ENCODE measurements at places on chromosomes 12 and 14.

- no peak for DNase-seq
These were observed 22.0 kb upstream of the MGST1 start for GRCh38 chr12:16325426-16325825.

DNA sequence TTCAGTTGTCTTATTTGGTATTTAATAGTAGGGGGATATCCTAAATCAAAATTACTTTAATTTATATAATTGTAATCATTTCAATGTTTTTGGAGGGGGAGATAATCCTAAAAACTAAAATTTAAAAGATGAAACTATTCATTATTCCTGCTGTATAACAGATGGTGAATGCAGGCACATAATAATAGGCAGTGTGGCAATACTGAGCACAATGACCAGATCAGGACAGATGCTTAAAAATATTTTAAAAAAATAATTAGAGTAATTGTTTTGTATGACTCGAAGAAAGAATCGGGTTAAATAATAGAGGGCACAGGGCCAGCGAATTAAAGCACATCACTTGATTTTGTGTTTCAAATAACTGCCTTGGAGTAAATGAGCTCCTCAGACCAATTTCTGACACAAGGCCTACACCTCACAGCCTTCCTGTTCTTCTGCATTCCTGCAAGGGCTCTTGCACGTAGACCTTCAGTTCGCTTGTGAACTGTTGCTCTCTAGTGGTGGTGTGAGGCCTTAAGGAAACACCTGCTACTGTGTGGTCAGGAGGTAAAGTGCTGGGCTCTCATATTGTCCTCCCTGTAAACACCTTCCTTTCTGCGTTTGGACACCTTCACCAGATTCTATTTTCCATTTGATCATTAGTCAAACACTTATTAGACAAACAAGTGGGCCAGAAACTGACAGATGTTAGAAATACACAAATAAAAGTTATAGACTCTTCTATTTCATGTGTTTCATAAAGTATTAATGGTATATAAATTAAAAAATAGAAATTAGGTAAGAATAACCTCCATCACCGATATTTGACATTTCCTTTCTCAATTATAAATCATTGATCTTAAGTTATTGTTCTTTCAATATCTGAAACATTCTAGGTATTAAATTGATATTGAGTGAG, 29.3 kb upstream of the KLRF1 start:
- peak; percentile 43 for DNase-seq

GRCh38 chr12:62995097-62995496, 60.1 kb upstream of the PPM1H start:
- no peak for DNase-seq

DNA sequence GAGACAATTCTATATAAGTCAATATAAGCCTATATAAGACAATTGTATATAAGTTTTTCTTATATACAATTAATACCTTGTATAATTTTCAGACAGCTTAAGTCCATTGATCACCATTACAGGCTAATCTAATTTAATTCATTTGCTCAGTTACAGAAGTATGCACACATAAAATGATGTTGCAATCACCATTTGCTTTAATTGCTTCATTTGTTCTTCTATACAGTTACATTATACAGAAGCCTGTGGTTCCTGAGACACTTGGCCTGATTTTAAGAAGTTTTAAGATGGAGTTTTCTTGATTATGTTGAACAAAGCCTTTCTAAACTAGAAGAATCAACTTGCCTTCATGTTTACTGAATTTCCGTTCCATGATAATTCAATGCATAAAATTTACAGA, 314.6 kb upstream of the PDE3A start:
- DNase-seq: no peak

- no peak for DNase-seq
These were observed 88.6 kb downstream of the R3HDM2 start for GRCh38 chr12:57342207-57342691.

DNA sequence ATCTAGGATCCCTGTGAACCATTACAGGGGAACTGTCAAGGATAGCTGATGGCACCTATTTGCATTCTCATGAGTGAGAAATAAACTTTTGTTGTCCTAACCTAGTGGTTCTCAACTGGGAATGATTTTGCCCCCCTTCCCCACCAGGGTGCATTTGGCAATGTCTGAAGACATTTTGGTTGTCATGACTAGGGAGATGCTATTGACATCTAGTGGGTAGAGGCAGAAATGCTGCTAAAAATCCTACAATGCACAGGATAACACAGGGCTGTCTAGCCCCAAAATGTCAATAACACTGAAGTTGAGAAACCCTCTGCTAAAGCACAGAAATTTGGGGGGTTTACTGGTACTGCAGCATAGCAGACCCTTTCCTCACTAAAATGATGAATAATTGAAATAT, 140.9 kb upstream of the SRRM4 start:
- no peak for DNase-seq

- DNase-seq: no peak
These were observed 76.5 kb upstream of the CLMN start for GRCh38 chr14:95396221-95396620.

DNA sequence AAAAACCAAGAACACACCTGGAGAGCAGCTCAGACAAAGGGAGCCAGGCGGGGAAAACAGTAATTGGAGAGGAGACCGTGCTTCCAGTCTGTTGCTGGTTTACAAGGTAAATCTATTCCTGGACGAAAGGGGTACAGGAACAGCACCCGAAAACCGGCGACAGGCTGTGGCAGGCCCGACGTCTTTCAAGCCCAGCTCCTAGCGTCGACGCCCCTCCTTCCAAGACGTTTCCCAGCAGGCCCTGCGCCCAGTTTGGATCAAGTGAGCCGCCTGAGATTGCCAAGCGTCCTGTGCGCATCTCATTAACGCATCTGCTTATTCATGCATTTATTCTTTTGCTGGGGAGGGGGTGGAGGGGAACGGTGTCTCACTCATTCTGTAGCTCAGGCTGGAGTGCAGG, 1.4 kb downstream of the C12orf56 start:
- DNase-seq: no peak

DNA sequence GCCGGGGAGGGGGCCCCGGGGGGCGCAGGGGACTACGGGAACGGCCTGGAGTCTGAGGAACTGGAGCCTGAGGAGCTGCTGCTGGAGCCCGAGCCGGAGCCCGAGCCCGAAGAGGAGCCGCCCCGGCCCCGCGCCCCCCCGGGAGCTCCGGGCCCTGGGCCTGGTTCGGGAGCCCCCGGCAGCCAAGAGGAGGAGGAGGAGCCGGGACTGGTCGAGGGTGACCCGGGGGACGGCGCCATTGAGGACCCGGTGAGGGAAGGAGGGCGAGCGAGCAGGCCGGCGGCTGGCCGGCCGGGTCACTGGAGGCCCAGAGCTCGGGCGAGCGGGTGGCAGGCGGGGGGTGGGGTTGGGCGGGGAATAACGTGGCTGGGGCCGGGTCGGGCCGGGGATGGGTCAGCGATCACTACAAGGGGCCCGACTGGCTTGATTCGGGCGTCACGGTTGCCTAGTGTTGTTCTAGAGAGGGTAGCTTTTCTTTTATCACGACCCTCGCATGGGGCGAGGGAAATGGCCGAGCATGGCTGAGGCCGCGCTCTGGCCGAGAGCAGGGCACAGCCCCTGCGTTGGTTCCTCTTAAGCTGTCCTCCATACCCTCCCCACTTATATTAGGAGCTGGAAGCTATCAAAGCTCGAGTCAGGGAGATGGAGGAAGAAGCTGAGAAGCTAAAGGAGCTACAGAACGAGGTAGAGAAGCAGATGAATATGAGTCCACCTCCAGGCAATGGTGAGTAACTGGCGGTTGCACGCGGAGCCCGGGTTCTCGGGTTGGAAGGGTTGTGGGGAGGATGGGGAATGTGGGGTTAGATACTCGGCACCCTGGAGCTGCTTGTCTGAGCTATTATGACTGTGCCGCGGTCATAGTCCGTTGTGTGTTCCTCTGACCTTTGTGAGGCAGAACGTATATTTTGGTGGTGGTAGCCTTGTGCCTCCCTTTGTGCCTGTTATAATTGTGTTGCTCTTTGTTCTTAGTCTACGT, 603 bp downstream of the PABPN1 start:
- peak; percentile 20 for DNase-seq

DNA sequence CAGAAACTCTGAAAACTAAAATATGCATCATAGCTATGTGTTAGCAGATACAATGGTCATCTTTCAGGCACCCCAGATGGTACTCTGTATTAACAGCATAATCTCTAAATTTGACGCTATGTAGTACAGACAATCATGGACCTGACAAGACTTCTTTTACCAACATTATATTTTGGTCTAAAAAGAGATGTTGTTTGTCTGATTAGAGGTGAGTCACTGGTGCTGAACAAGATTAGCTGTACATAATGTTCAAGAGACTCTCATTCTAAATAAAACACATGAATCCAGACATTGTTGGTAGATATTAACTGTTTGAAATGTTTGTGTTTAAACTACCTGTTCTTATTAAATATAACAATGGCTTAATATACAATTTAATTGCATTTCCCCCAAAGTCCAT, 146.4 kb upstream of the LMNTD1 start:
- DNase-seq: no peak

GRCh38 chr14:26597071-26597588, 703 bp downstream of the NOVA1 start:
- no peak for DNase-seq

DNA sequence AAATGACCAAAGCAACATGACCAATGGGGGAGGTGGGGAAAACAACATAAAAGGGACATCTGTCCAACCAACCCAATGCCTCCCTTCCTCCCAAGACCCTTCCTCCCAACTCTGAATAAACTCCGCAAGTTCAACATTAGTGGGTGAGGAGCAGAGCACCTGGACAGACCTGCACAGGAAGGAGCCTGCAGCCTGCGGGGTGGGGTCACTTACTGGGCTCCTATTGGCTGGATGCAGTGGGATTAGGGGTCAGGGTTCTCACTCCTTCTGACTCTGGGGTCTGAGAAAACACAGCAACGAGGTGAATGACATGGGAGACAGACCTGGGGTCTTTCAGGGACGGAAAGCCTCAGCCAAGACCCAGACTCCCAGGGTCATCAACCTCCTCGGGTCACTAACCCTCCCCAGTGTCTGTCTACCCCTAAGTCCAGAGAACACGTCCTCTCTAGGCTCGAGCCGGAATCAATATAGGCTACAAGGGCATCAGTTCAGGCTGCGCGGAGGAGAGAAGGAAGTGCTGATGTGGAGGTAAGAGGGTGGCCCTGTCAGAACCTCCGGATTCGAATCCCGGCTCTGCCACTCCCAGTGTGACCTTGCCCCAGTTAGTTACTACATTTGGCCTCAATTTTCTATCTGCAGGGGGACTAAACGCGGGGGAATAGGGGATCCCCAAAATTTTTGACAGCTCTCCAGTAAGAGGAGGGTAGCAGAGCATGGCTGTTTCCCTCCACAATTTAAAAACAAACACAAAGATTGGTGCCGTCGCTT, 860 bp downstream of the NDRG2 start:
- DNase-seq: no peak

DNA sequence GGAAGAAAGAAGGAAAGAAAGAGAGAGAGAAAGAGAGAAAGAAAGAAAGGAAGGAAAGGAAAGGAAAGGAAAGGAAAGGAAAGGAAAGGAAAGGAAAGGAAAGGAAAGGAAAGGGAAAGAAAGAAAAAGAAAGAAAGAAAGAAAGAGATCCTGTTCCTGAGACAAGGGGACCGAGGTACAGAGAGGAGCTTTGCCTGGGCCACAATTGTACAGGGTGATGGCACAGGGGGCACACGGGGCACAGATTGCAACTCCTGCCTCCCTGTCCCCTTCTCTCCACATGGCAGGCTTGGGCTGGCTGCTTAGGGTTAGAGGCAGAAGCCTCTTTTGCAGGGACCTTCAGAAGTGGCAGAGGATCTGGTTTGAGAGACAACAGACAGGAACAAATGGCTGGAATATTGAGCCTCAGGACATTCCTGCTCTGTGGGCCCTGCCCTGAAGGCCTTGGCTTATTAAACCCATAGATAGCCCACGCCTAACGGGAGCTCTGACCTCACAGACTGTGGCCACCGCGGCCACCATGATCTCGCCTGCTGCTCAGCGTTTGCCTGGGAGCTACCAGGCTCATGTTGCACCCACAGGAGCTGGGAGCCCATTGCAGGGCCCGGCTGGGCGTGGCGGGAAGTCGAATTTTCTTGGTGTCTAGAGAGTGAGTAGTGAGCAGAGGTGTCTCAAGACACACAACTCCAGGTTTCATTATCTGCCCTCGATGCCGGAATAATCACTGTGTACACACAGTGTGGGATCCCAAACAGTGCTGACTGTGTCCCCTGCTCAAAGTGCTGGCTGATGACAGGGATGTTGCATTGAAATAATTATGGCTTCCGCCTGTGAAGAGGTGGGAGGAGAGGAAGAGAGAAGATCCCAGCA, 147.9 kb upstream of the NCOR2 start:
- no peak for DNase-seq

DNA sequence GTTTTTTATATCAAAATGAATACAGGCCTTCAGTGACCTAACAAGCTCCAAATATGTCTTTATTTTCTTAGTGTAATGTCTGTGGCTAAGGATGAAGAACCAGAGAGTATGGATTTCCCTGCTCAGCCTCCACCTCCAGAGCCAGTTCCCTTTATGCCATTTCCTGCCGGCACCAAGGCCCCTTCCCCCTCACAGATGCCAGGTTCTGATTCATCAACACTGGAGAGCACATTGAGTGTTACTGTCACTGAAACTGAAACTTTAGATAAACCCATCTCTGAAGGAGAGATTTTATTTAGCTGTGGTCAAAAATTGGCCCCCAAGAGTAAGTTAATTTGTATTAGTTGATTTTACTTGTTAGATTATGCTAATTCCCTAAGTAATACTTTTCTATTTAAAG, 61.0 kb downstream of the KIAA0586 start:
- no peak for DNase-seq

GRCh38 chr12:98767248-98767647, 122.2 kb downstream of the APAF1 start:
- no peak for DNase-seq

- no peak for DNase-seq
These were observed 5.3 kb downstream of the OR4N5 start for GRCh38 chr14:20143911-20144310.

- DNase-seq: no peak
These were observed 67.4 kb downstream of the PPP2R5E start for GRCh38 chr14:63475761-63476160.

DNA sequence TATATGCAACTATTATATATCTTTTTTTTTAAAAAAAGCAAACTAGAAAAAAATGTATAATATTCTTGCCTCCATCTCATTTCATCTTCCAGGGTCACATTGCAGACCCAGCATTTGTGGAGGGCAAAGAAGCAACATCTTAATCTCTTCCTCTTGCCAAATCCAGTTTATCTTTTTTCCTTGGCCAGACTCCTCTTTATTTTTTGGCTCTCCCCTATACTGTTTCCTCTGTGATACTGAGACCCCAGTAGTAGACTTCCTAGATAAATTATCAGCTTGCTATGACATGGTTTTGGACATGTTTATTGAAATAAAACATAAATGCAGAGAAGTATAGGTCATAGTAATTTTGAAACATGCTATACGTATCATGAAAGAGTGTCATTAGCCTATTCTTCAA, 303.8 kb upstream of the DDHD1 start:
- no peak for DNase-seq

DNA sequence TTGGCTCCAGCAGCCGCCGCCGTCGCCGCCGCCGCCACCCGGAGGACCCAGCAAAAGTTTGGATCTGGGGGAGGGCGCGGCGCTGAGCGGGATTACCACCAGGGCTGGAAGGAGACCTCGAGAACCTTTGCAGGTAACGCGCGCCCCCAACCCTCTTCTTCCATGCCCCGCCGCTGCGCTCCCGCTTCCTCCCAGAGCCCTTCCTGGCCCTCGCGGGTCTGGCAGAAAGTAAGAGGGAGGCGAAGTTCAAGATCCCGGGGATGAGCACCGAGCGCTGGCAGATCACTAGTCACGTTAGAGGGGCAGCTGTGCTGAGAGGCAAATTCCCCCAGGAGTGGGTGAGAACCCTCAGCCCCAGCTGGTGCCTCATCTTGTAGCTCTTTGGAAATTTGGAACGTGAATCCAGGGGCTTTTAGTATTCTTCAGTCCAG, 3.9 kb downstream of the FLRT2 start:
- no peak for DNase-seq

- no peak for DNase-seq
These were observed 863.2 kb downstream of the LRFN5 start for GRCh38 chr14:42469637-42470426.

Data from activated T-helper 1 cell treated with Interleukin-2 at 50 U/mL for 16 hours (primary cell).